ENCODE measurements at places on chromosomes 12 and 14.

DNA sequence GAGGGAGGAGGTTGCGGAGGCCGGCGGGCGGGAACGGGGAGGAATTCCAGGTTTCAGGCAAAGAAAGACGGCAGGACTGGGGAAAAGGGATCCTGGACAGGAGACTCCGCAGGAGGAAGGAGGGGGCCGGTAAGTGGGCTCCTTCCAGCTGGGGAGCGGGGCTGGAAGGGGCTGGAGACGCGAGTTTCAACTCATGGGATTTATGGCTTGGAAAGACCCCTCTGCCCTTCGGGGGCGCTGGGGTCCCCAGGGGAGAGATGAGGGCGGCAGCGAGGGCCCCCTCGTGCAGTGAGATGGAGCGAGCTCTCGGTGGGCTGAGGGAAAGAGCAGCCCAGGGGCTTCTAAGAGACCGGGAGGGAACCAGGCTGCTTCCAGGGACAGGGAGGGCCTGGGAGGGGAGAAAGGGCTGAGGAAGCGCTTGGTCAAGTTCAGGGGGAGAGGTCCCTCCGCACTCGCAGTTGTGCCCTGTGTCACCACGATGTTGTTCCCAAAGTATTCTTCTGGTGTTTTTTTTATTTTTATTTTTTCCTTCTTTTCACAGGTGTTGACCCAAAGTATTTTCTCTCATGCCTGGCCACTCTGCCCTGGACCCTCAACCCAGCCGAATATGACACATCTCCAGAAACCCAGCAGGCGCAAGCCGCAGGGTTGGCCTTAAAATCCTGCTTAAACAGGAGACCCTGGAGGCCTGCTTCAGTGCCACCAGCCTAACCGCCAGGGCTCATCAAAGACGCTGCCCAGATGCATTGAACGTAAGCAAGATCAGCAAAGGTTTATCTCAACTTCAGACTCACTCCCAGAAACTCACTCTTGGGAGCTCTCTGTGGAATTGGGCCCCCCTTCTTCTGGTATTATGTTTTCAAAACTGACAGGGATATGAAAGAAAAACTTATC lies 16.1 kb downstream of the TNFAIP2 start:
- no peak for DNase-seq

DNA sequence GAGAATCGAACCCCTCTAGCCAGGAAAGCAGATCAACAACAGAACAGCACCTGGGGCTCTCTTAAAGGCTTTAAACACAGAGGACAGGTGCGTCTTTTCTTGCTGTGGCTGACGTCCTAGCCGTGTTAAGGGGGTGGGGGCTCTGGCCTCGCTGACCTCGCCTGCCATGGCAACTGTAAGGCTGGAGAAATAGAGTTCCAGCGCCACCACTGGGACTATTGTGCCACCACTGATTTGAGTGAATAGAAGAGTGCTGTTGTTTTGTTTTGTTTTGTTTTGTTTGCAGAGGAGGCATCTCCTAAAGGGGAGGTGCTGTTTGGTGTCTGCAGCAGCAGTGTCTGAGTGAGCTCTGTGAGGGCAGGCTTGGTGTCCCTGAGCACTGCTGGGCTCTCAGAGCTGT lies 34.2 kb upstream of the PRMT8 start:
- no peak for DNase-seq

DNA sequence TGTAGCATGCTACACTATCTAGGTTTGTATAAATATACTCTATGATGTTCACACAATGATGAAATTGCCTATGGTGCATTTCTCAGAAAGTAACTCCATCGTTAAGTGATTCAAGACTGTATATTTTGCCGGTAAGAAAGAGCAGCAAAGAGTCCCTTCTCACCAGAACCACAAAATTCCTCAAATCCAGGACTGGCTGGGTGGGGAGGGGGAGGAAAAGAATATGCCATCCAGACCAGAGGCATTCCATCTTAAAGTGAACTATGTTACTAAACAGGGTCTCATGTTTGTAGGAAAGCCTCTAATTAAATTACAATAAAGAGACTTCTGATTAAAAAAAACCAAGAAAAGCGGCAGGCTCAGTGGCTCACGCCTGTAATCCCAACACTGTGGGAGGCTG lies 11.5 kb downstream of the UBE2N start:
- no peak for DNase-seq

- peak; percentile 21 for DNase-seq
These were observed 107.0 kb downstream of the ADAMTS20 start for GRCh38 chr12:43444940-43445564.

- no peak for DNase-seq
These were observed 175.9 kb downstream of the PELI2 start for GRCh38 chr14:56294128-56294527.

- DNase-seq: no peak
These were observed 149.0 kb downstream of the AKAP6 start for GRCh38 chr14:32478050-32478449.

DNA sequence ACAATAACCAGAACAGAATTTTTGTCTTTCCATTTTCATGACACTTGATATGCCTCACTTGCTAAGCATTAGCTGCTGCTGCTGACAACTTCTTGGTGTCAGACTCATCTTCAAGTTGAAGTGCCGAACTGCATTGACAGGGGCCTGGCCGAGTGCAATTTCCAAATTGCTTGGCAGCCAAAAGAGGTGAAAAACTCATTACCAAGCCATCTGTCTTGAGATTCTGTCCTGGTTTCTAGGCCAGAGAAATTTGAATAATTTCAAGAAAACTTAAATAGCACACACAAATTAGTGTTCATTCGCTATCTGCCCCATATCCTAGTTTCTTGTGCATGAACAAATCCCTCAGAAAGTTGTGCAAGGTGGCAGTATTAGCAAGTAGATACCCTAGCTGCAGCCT lies 165.3 kb upstream of the RASSF8 start:
- no peak for DNase-seq

DNA sequence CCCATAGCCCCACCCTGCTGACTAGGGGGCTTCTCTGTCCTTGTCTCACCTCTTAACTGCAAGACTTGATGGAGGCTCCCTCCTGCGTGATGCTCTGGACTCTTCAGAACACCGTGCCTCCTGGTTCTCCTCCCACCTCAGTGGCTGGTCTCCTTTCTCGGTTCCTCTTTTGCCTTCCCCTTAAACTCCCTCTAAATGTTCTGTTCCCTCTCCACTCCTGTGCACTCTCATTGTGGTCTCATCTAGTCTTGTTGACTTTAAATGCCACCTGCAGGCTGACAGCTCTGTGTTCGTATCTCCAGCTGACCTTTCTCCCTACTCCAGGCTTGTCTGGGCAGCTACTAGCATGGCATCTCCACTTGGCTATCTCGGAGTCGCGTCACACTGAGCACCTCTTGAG lies 28.3 kb downstream of the DYNC1H1 start:
- DNase-seq: no peak

- no peak for DNase-seq
These were observed 57.9 kb downstream of the FZD10 start for GRCh38 chr12:130219929-130220705.

- no peak for DNase-seq
These were observed 1248.7 kb downstream of the FSCB start for GRCh38 chr14:43258396-43258795.

DNA sequence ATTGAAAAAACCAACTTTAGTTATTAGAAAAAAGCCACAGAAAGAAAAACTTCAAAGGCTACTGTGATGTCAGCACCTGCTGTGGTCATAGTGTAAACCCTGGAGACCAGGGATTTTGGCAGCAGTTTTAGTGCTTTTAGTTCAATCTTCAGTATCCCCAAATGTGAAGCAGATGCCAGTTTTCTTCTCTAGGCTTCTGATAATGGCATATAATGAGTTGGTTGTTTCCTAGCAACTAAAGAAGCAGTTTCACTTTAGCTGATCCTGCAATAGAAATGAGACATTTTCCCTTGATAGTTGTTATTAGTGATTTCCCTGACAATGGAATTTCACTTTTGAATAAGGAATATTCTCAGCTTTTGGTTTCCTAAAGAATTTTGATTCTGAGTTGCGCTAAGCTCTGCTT lies 131.2 kb downstream of the NUBPL start:
- DNase-seq: no peak

DNA sequence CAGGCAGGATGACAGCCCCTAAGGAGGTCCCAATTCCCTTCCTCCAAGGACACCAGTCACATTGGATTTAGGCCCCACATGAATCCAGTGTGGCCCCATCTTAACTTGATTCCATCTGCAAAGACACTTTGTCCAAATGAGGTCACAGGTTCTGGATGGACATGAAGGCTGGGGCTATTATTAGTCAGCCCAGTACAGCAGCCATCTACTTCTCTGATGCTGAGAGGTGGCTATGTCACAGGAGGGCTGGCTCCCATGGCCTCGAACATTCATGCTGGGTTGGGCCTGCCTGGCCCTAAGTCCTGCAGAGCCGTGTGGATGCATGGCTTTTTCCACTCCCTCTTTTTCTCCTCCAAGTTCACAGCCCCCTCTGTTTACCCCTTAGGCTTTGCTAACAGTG lies 35.9 kb downstream of the SLC15A4 start:
- DNase-seq: no peak

DNA sequence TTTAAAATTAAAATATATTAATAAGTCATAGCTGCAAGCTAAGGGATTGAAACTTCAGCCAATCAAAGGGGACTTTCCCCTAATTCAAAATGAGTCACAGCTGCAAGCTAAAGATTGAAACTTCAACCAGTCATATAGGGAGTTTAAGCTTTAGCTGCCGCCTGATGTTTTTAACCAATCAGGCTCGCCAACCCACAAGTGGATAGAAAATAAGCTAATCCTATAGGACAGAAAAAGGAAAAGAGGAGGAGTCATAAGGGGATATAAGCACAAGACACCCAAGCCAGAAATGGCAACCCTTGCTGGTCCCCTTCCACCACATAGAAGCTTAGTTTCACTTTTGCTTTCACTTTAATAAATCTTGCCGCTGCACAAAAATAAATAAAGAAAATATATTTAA lies 1154.6 kb downstream of the GALC start:
- peak; percentile 0 for DNase-seq

GRCh38 chr14:56416213-56416612 lies 163.4 kb upstream of the TMEM260 start:
- no peak for DNase-seq

DNA sequence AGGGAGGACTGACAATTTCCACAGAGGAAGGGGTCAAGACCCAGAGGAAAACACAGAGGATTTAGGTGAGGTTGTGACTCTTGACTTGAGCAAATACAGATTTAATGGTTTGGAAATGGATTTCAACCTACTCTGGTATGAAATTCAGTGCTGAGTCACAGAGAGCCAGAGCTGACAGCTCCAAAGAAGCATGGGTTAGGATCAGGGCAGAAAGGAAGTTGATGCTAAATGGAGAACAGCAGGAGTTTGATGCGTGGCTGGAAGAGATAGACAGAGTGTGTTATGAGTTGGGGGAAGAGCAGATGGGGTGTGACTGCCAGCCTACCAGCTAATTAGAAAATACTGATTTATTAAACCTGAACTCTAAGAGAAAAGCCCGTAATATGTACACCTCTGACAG lies 272.6 kb downstream of the FOXG1 start:
- no peak for DNase-seq

DNA sequence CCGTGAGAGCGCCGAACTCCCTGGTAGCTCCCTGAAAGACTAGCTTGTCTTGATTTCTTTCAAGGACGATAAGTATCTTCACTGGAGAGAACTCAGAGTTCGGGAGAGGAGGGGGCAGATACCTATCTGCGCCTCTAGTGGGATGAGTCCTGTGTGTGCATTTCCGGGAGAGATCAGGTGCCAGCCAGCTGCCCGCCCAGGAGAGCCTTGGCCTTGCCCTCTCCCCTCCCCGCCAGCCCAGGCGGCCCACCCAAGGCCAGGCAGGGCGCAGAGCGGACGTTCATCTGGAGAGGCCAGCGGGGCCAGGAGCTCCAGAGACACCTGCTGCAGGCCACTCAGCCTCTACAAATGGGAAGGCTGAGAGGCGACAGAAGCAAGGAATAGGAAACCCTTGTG lies 1.0 kb downstream of the CD9 start:
- no peak for DNase-seq

- no peak for DNase-seq
These were observed 49.1 kb upstream of the CAND1 start for GRCh38 chr12:67220065-67220464.

GRCh38 chr14:57390806-57391516 lies 575 bp downstream of the NAA30 start:
- peak; percentile 43 for DNase-seq

DNA sequence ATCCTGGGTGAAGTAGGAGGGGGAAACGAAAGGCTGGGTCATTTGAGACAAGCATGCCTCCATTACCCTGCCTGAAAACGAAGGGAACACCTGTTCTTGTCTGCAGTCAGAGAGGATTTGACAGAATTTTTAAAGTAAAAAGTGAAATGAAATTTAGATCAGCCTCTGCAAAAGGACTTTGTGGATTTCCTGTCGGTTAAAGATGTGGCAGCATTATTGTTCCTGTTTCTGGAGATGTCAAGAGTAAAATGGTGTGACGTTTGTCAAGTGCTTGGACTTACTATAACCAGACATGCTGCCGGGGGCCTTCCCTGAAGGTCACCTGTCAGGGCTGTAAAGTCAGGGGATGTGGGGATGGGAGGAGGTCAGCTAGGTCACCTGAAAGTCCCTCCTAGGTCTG lies 32.0 kb downstream of the NRXN3 start:
- no peak for DNase-seq

DNA sequence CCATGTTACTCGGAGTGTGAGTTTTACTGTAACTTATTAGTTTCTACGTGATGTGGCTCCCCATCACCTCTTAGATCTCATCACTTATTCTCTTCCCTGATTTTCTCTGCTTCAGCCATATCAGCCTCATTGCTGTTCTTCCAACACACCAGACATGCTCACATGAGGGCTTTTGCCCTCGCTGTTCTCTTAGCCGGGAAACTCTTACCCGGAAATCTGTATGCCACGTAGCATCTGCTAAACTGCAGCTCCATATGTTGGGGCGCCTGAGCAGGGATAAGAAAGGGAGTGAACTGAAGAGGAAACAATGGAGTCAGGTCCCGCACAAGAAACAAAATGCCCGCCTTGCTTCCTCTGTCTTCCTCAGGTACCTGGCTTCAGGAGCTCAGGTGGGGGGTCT lies 16.6 kb downstream of the SMUG1 start:
- DNase-seq: no peak

DNA sequence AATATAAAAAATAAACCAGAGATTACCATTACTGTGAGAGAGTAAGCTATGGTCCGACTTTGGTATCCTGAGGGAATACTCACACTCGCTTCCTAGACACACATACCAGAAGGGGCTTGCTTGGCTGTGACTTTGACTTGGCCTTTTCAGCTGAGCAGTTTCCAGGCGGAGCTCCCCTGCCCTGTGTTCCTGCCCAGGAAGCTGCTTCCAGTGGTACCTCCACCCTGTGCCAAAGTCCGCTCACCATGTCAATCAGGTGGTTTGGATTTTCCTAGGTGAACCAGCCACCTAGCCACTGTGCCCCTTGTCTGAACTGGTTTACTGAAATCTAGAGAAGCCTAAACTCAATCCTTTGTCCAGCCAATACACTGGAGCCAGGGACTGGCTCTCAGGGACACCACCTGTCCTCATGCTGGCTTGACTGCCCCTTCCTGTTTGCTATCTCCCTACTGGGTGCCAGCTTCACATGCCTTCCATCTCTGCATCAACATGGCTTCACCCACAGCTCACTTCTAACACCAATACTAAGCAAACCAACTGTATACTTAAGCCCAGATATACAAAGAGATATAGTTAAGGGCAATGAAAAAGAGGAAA lies 28.6 kb downstream of the MAX start:
- DNase-seq: no peak

All from central memory CD4-positive, alpha-beta T cell (primary cell).